ENCODE measurements at places on chromosomes 5 and 9.

GRCh38 chr5:132686193-132686592 is 12.4 kb downstream of the IL4 start:
- no peak for DNase-seq

DNA sequence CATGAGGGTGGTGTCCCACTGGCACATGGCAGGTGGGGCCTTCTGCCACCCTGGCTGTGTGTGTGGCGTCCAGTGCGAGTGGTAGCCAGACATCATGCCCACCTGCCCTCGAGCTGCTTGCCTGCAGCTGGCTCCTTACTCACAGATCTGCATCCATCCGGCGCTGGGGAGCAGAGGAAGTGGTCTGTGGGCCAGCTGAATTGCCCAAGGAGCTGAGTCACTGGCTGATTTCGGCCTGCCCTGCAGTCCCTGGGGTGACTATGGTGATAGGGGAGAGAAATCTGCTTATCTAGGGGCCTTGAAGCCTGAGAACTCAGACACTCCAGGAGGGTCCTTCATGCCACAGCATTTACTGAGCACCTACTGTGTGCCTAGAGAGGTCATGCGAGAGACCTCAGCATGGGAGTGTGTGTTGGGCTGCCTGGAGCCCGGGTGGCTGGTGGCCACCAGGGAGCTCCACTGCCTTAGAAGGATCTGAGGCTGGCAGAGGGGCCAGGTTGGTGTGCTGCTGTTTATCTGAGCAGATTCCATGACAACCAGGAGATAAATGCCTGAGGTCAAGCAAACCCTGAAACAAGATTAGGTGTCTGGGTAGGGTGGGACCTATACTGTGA is 57.1 kb downstream of the SLC22A5 start:
- no peak for DNase-seq

DNA sequence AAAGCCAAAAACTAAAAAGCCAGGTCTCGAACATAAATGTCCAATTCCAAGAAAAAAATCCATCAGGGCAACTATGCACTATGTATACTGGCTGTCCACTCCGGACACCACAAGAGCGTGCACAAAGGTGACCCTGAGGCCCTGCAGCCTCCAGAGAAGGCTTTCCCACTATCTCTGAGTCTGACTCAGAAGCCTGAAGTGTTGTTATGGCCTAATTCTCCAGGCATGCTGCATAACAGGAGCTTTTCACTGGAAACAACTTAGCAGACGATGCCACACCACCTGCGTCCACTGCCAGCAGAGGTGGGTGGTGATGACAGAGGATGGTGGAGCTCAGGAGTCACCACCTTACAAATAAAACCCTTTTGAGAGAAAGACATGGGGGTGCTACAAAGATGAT is 63.7 kb downstream of the HABP4 start:
- no peak for DNase-seq

- DNase-seq: no peak
Measured at GRCh38 chr5:108900668-108901067, 153.0 kb downstream of the FER start.

DNA sequence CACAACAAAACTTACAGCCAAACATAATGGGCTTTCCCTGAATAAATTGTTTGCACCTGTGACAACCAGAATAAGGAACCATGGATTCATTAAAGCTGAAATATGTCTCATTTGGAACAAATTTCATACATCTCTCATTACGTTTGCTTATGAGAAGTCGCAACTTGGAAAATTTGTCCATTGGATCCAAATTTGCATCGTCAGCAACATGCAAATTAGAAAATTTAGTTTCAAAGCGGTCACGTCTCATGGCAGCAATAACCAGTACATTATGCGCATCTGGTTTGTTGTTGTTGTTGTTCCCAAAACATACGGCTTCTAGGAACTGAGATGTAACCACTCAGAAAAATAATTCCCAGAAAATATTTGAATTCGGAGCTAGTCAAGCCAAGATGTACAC is 1311.5 kb upstream of the CDH6 start:
- DNase-seq: no peak

- DNase-seq: no peak
Measured at GRCh38 chr5:171323806-171324632, 15.0 kb downstream of the TLX3 start.

DNA sequence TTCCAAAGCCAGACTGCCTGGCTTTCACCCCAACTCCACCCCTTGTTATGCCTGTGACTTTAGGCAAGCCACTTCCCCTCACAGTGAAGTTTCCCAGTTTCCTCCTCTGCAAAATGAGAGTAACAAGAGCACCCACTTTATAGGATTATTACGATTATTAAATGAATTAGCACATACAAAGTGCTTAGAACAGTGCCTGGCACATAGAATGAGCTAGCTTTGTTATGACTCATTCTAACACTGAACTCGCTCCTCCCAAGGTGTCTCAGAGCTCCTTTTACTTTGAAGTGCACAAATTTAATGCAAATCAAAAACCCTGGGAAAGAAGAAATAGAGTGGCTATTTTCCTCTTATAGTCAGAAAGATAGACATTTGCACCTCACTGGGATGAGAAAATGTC is 34.3 kb downstream of the DNAH5 start:
- DNase-seq: no peak

GRCh38 chr5:10648806-10649665 is 85.2 kb downstream of the ANKRD33B start:
- DNase-seq: no peak

GRCh38 chr9:92963831-92964606 is 16.7 kb downstream of the FGD3 start:
- peak; percentile 37 for DNase-seq

DNA sequence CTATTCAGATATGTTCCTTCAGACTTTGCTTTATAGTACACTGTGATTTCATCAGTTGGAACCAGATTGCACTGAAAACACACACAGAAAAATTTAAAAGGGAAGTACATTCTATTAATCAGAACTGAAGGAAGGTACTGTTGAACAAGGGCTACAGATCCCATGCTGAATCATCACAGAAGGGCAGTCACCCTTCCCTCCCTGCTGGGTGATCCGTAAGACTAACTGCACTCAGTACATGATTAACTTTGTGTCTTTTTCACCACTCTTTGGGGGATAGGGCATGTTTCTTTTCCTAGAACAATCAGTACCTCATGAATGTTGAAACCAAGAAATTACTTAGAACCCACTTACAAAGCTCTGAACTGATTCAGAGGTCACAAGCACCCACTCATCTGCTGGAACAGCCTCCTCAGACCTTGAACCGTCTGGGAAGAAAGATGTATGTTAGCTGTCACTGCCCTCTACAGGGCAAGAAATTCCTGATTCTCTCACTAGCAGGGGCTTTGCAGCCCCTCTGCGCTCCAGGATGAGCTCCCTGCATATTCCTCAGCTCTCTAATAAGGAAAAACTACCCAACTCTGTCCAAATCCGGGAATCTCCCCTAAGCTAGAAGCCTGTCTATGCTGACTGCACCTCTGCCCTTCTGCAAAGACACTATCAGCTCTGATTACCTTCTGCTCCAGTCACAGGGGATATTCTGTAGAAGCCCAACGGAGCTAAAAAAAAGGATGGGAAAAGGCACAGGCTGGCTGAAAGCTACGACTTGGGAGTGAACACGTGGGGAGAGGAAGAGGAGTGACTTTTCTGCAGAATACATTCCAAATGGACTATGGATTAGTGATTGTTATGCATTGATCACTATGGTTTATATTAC is 51.0 kb downstream of the IARS1 start:
- no peak for DNase-seq

- DNase-seq: no peak
Measured at GRCh38 chr5:124697501-124697900, 48.9 kb downstream of the ZNF608 start.

- DNase-seq: no peak
Measured at GRCh38 chr9:4126184-4126865, 173.5 kb downstream of the GLIS3 start.

DNA sequence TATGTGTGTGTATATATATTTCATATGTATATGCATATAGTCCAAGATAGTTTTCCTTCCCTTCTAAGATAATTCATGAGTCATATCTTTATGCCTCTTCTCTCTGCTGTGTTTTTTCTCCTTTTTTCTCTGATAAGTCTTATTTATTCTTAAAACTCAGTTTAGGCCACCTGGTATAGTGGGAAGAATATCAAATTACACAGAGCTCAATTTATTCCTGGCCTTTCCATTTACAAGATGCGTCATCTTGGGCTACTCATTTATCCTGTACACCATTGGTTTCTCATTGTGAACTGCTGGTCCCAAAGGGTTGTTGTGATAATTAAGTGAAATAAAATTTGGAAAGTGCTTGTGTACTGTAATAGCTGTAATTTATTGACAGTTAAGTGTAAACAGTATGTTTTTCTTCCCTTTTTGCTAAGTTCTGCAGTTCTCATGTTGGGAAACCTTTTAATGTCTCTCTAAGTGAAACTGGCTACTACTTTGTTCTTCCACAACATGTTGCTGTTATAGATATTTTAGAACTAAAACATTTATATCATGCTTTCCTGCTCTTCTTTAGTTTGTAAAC is 19.4 kb downstream of the CCDC171 start:
- DNase-seq: no peak

DNA sequence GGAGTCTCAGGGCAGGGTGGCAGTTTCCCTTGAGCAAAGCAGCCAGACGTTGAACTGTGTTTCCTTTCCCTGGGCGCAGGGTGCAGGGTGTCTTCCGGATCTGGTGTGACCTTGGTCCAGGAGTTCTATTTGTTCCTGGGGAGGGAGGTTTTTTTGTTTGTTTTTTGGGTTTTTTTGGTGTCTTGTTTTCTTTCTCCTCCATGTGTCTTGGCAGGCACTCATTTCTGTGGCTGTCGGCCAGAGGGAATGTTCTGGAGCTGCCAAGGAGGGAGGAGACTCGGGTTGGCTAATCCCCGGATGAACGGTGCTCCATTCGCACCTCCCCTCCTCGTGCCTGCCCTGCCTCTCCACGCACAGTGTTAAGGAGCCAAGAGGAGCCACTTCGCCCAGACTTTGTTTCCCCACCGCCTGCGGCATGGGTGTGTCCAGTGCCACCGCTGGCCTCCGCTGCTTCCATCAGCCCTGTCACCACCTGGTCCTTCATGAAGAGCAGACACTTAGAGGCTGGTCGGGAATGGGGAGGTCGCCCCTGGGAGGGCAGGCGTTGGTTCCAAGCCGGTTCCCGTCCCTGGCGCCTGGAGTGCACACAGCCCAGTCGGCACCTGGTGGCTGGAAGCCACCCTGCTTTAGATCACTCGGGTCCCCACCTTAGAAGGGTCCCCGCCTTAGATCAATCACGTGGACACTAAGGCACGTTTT is 3.5 kb upstream of the PHYHD1 start:
- DNase-seq: no peak

DNA sequence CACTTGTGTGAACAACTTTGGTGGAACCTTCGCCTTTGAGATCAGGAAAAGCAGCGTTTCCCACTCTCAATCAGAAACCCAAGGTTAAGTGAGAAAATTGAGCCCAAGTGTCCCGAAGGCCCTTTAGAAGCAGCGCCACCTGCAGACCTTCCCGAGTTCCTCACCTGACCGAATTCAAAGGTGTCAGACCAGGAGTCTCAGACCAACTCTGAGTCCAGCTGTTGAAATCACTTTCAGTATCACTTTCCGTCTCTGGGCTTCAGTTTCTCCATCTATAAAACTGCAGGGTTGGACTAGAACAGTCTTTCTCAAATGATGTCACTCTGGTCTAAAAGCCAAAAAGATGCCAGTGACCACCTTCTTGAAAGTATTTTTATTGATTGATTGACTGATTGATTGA is 31.7 kb upstream of the GRHPR start:
- DNase-seq: no peak

DNA sequence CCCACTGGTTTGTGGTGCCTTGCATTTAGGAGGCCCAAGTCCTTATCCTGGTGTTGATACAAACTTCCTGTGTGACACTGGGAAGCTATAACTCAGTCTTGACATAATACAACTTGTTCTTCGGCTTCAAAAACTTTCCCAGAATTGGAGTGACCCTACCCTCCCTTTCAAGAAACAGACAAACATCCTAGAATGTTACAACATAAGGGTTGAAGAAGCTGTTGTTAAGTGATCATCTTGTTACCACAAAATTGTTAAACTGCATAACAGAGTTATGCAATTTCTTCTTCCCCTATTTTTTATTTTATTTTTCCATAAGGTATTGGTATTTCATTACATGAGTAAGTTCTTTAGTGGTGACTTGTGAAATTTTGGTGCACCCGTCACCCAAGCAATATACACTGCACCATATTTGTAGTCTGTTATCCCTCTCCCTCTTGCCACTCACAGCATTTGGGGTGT is 21.3 kb downstream of the TLR4 start:
- no peak for DNase-seq
